NCI-H1694 treated with DMSO at 0.1 percent for 48 hours (cell line): ENCODE measurements at places on chromosomes 2 and 18.

- DNase-seq: no peak
Measured at GRCh38 chr2:195494451-195494850, 162.6 kb upstream of the SLC39A10 start.

GRCh38 chr2:223997938-223998337 lies 40.7 kb downstream of the MRPL44 start:
- DNase-seq: no peak

DNA sequence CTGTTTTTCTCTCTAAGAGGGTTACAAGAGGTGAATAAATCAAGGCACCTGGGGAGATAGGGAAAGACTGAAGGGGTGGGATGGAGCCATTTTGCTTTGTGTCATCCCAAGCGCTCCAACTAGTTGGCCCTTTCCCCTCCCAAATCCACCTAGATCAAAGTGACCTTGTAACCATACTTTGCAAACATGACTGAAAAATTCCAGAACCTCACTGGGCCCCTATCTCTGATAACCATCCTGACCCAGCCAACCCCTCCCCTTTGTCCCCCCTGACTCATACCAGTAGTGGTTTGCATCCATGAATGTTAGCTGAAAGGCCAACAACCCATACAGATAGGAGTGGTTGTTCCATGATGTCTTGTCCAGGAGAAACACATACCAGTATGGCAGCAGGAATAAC lies 3.1 kb downstream of the GGCX start:
- no peak for DNase-seq

GRCh38 chr18:63410792-63411191 lies 11.5 kb downstream of the VPS4B start:
- DNase-seq: no peak

GRCh38 chr2:101330253-101330933 lies 21.9 kb upstream of the RNF149 start:
- DNase-seq: no peak

DNA sequence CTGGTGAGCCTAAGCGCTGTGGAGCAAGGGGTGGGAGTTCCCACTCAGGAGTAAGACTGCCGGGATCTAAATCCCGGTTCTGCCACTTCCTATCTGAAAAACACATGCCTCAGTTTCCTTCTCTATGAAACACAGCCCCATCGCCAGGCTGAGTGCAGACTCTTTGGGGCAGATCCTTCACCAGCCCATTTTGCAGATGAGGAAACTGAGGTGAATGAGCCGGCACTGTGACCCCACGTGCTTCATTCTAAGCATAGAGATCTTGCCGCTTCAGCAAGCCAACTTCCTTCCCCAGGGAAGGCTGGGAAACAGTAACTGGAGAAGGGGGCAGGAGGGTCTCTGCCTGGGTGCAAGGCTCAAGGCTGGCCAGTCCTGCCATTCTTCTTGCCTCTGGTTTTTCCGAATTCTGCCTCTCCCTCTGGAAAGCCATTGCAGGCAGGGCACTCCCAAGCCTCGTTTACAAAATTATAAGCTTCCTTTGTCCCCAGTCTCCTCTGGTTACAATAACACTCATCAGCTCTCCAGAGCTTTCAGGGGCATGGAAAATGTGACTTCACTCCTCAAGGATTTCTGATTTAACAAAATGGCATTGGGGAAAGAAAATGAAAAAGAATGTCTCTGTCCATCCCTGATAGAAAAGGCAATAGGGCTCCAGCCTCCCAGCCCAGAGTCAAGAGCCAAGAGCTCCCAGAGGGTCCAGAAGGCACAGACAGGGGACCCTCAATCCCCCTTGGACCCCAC lies 249.2 kb downstream of the TNS1 start:
- no peak for DNase-seq

GRCh38 chr2:219049282-219049681 lies 8.0 kb upstream of the CFAP65 start:
- no peak for DNase-seq

GRCh38 chr2:37173741-37174140 lies 14.7 kb downstream of the SULT6B1 start:
- DNase-seq: no peak

DNA sequence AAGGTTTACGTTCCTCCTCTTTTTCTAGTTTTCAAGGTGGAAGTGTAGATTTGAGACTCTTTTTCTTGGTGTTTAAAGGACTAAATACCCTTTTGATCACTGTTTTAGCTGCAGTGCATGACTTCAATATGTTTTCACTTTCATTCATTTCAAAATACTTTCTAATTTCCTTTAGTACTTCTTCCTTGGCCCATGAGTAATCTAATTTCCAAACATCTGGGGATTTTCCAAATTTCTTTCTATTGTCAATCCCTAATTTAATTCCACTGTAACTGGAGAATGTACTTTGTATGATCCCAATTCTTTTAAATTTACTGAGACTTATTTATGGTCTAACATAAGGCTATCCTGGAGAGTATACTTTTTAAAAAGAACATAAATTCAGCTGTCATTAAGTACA lies 3.8 kb upstream of the RHBDD1 start:
- DNase-seq: no peak

GRCh38 chr2:191065785-191066184 lies 51.8 kb upstream of the STAT1 start:
- DNase-seq: no peak

GRCh38 chr2:220842901-220843665 lies 729.0 kb downstream of the EPHA4 start:
- no peak for DNase-seq

DNA sequence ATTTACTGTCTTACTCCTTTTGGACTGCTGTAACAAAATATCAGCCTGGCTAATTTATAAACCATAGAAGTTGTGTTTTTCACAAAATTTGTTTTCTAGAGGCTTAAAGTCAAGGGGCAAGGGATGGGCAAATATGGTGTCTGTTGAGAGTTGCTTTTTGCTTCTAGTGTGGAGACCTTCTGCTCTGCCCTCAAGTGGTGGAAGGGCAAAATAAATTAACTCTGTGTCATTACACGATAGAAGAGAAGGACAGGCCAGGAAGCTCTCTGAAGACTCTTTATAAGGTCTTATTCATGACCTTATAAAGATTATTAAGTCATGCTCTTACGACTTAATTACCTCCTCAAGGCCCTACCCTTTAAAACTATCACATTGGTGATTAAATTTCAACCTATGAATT lies 181.2 kb upstream of the LRATD1 start:
- DNase-seq: no peak

GRCh38 chr18:13641551-13642439 lies 84.6 kb downstream of the FAM210A start:
- no peak for DNase-seq

GRCh38 chr2:24597181-24597870 lies 106.3 kb downstream of the NCOA1 start:
- no peak for DNase-seq

DNA sequence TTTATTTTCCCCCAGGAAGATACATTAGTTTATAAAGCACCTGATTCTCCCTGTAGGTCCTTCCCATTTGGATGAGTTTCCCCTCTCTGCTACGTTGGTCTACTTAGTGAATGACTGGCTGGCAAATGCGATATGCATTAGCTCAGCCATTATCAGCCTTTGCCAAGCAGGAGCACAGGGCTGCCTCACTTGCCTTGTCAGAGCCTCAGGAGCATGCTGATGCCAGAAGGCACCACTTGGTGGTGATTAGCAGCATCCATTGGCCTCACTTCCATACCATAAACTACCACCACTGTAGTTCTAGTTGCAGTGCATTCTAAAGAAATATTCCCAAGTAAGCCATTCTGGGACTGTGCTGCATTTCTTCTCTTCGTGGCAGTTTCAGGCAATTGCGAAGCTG lies 442.8 kb upstream of the CHST9 start:
- DNase-seq: no peak

GRCh38 chr2:77018219-77018618 lies 504.0 kb downstream of the LRRTM4 start:
- DNase-seq: no peak

- no peak for DNase-seq
Measured at GRCh38 chr18:76264876-76265250, 230.2 kb downstream of the ZNF516 start.

DNA sequence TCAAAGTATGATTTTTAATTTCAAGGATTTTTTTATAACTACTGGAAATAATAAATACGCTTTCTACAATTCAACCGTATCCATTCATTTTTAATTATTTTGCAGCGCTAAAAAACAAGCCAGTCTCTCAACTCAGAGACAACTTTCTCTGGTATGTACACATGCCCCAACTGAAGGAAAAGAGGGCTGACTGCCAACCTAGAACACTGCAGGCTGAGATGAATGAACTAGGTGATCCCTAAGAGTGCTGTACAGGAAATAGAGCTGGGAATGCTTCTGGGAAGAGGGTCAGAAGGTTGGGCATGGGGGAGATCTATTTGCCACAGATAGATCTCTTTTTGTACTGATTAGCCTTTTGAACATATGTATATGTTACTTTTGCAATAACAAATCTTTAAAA lies 460.1 kb downstream of the NR4A2 start:
- DNase-seq: no peak

- no peak for DNase-seq
Measured at GRCh38 chr2:177547122-177547521, 154.5 kb downstream of the AGPS start.
